HEK293T (cell line): ENCODE measurements at places on chromosomes 16 and 17.

DNA sequence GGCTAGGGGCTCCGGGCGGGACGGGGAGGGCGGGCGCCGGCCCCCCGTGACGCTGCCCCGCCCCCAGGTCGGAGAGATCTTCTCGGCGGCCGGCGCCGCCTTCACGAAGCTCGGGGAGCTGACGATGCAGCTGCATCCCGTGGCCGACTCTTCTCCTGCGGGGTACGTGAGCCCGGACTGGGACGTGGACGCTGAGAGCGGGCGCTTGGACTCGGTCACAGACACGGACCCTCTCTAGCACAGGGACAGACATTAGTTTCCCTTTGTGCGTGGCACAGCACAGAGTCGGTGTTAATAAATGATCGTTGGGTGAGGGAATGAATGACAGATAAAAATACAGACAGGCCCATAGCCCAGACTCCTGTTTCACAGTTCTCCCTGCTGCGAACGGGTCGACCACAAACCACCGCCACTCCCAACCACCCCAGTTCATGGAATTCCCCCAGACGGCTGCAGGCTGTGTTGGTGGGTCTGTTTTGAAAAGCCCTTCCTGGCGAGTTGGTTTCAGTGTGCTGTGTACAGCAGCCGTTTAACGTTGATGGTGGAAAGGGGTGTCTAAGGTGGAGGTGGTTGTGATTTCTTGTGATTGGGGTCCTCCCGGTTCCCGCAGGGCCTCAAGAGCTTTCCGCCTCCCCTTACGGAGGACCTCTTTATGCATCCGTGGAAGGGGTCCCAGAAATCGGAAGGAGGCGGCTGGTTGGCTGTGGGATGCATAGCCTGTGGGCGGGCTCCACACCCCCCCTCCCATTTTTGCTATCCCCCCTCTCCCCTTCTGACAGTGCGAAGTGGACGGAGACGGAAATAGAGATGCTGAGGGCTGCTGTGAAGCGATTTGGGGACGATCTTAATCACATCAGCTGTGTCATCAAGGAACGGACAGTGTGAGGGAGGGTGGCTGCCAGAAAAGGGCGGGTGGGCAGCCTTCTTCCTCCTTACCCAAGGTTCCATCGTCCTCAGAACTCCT, 2.9 kb downstream of the RNASEK start:
- no peak for DNase-seq

GRCh38 chr17:59791603-59792457, 84.4 kb downstream of the VMP1 start:
- DNase-seq = no peak

GRCh38 chr17:68365469-68365868, 74.2 kb downstream of the ARSG start:
- DNase-seq = no peak

DNA sequence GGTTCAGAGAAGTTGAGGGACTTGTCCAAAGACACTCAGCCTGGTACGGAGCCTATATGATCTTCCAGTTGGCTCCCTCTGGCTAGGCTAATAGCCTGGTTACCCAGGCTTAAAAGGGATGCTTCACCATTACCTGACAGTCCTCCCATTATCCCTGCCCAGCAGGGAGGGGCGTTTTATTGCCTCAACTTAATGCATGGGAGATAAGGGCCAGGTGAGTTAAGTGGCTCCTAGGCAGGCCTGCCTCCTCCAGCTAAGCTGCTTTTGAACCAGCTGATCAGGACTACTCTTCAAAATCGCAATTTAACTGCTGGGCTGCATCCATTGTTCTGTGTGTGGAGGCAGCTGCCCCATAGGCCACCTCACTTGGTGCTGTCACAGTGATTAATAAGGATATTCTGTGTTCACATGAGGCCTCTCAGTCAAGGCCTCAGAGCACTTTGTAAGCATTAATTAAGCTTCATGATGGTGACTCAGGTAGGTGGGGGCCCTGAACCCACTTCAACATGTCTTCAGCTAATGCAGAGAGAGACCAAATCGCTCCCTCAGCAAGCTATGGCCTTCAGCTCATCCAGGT, 27.9 kb downstream of the SMPD3 start:
- DNase-seq = no peak

DNA sequence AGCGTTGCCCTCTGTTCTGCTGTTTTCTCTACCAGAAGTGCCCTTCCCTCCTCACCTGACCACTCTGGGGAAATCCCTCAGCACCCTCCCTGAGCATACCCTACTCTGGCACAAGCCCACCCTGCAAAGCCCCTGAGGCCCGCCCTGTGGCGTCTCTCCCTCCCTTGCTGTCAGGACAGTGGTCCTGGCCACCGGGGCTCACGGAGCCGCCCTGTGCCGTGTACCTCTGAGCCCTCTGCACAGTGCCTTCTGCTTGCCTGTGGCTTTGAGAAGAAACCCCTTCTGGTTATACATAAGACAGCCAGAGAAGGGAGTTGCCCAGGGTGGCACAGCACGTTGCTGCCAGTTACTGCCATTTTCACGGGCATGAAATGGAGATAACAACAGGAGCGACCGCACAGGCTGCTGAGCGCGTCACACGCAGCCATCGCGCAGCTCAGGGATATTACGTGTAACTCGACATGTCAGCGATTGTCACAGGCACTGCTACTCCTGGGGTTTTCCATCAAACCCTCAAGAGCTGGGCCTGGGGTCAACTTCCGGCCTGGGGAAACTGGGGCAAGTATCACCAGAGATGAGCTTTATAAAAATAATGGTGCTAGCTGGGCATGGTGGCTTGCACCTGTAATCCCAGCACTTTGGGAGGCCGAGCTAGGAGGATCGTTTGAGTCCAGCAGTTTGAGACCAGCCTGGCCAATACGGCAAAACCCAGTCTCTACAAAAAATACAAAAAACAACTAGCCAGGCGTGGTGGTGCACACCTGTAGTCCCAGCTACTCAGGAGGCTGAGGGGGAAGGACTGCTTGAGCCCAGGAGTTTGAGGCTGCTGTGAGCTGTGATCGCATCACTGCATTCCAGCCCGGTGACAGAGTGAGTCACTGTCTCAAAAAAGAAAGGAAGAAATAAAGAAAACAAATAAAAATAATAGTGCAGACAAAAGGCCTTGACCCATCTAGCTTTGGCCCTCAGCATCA, 14.8 kb downstream of the SCGB1C2 start:
- DNase-seq = no peak

- no peak for DNase-seq
Measured at GRCh38 chr17:63503341-63503705, 19.8 kb upstream of the KCNH6 start.

- DNase-seq = no peak
Measured at GRCh38 chr17:57524839-57525568, 220.1 kb downstream of the CCDC182 start.

DNA sequence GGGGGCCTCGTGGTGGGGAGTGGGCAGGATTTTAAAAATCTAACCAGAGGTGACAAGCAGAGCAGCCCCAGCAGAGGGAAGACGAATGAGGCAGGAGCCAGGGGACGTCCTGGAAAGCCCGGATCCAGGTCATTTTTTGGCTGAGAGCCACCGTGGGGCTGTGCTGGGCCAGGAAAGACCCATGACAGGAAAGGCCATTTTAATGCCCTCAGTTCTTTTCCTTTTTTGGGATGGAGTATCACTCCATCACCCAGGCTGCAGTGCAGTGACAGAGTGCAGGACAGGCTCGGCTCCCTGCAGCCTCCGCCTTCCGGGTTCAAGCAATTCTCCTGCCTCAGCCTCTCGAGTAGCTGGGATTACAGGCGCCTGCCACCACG, 30.5 kb upstream of the JPH3 start:
- no peak for DNase-seq

DNA sequence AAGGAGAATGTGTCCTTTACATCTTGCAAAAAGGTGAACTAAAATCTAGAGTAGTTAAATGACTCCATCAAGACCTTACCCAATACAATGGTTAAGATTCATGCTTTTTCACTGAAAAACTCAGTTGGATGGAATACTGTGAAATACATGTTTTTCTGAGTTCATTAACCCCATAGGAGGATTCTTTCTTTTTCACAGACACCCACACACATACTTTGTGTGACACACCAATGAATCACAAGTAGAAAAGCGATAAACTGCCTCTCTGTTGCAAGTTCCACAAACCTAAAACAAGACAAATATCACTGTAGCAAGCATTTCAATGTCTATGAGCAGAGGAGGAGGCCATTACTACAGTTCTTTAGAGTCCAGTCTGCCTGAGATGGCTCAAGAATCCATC, 258.8 kb upstream of the CDH5 start:
- no peak for DNase-seq

DNA sequence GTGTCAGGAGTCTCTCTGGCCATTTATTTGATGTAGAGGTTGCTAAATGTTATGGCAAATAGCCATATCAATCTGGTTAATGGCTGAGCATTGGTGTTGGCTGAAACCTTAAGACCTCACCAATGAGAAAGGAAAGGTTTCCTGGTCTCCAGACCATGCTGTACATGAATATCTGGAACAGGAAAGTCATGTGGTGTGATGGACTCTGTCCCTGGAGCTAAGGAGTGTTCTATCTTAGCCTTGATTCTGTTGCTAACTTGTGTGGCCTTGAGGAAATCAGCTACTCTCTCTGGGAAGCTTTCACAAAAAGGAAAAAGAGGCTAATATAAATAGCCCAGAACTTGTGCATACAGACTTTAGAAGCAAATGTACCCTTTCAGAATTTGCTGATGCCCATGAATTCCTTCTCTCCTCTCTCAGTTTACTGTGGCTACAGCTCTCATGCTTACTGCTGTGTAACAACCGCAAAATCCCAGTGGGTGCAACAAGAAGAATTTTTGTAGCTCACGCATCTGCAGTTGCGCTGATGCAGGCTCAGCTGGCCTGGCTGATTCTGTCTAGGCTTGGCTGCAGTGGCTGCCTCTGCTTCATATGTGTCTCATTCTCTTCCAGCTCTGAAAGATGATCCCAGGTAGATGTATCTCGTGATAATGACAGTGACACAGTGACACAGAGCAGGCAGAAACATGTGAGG, 287.5 kb downstream of the NPIPA8 start:
- no peak for DNase-seq

- no peak for DNase-seq
Measured at GRCh38 chr17:68805609-68806008, 149.6 kb downstream of the ABCA8 start.

DNA sequence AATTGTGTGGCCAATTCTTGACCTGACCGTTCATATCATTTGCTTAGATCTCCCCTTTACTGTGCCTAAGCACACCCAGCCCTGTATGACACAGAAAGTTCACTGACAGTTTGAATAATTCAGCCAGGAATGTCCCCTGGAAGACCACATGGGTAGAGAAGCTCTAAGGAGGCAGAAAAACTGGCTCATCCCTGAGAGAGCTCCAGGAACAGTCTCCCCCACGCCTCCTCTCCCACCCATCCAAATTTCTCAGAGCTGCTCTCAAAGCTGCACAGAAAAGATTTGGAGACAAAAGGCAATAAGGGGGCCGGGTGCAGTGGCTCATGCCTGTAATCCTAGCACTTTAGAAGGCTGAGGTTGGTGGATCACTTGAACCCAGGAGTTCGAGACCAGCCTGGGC, 11.2 kb downstream of the PRAC1 start:
- DNase-seq = no peak
